ENCODE measurements at places on chromosomes 2 and 18. TPM values are rescaled to one million over a fixed set of nuclear protein-coding genes. Genes with fewer than 3 reads are reported as not detected.

Gene SRD5A2
- not detected for total RNA-seq

Gene CYP27C1
- 0.25 TPM for total RNA-seq

Gene CCDC150
- total RNA-seq = 1.3 TPM

Gene AGXT
- not detected for total RNA-seq

Gene EVA1A
- not detected for total RNA-seq

Gene EDAR
- total RNA-seq = not detected

Gene GEN1
- 3.5 TPM for total RNA-seq

Gene MREG
- 0.79 TPM for total RNA-seq

Gene ANKRD53
- 1.1 TPM for total RNA-seq

Gene STEAP3
- 12.4 TPM for total RNA-seq

Gene GPBAR1
- total RNA-seq = 8.6 TPM

Gene CAB39
- 100.0 TPM for total RNA-seq

DNA sequence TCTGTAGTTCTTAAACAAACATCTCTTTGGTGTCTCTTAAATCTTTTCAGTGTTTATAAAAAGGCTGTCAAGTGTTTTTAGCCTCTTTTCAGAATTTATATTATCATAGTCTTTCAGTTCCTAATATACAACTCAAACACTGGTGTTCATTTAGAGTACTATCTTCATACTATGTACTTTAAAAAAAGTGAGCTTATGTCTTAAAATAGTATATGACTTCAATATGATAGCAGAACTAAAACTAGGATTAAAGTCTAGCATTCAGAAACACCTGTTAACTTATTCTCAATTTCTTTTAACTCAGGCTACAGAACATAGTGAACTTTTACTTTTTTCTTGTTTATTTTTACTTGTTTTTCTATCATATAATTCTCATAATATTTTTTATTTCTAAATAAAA, 14.7 kb upstream of the IKZF2 start:
- DNase-seq = no peak

GRCh38 chr2:106053581-106053980, 140.5 kb downstream of the UXS1 start:
- no peak for DNase-seq

DNA sequence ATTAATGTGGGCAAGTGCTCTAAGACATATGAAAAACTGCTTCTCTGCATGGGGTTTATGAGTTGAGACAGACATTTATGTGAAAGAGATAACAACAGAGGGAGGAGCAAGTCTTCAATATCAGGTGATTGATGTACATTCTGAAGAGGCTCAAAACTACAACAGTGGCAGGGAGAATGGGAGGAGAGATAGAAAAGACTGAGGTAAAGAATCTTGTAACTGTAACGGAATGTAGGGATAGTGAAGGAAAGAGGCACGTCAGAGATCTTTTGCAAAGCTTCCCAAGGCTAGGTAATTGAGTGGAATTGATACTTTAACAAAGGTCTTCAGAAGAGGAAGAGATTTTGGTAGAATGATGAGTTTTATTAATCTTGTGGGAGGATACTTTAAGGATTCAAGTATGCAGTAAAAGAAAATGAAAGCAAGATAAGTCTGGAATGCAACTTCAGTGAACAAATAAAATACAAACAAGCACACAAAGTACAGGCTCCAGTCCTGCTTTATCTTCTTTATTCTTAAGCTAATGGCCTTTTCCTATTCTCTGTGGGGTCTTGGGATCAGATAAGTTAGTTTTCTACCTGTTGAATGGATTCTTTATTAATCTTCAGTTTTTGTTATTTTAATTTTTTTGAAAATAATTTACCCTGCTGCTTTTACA, 15.0 kb downstream of the SMAD4 start:
- no peak for DNase-seq

DNA sequence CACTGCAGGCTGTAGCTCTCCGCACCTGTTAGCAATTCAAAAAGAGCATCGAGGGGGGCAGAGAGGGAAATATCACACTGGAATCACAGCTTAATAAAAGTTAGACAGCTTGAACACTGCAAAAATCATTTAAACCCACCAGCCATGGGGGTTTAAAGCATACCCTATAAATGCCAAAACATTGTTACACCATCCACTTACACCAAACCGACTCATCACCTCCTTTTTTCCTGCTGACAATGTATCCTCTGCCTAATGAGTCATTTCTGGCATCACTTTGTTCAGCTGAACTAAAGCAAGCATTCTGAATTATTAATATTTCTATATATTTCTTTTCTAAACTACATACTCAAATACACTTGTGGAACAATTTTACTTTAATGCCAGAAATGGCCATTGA, 21.6 kb downstream of the MC4R start:
- no peak for DNase-seq

- DNase-seq = peak; percentile 88
Measured at GRCh38 chr2:20578895-20579825, 71.7 kb downstream of the HS1BP3 start.

DNA sequence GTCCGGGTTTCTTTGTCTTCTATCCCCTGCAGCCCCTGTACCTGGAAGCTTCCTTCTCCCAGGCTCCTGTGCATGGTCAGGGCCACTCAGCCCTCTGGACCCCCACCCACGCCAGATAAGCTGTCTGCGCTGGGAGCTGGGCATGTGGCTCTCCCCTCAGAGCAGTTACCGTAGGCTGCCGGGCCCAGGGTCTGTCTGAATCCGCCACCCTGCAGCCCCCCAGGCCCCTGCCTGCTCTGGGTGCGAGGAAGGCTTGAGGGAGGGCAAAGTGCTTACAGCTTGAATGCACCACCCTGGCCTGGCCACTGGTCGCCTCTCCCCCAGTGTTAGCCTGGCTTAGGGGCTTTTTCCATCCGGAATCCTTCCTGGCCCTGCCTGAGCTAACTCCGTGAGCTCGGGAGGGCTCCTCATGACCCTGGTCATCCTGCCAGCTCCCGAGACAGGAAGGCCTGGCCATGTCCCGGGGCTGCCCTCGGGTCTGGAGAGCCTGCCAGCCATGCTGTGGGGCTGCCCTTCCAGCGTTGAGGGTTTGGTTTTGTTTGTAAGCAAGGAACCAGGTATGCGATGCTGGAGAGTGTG, 50.7 kb downstream of the ODC1 start:
- no peak for DNase-seq

- DNase-seq = no peak
Measured at GRCh38 chr18:76498064-76498463, 3.0 kb upstream of the ZNF516 start.

GRCh38 chr2:10884574-10884975, 27.2 kb upstream of the KCNF1 start:
- DNase-seq = no peak

- DNase-seq = no peak
Measured at GRCh38 chr2:53093355-53093754, 674.2 kb upstream of the CHAC2 start.

- DNase-seq = peak; percentile 65
Measured at GRCh38 chr2:85413592-85414420, 3.6 kb upstream of the CAPG start.

DNA sequence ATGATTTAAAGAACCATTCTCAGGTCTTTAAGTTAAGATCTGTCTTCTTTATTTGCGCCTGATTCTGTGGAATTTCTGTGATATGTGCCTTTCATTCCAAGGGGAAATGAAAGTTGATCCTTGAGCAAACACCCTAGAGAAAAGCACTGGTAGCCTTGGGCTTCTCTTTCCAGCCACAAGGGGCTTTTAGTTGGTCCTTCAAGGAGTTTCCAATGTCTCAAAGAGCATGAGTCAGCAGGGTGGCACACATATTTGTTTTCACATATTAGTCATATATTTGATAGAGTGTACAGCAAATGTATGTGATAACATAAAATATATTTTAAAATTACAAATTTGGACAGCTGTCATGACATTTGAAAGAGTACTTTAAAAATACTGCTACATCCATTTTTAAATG, 339.5 kb downstream of the TXNL1 start:
- DNase-seq = no peak

GRCh38 chr2:5188636-5189035, 503.5 kb upstream of the SOX11 start:
- no peak for DNase-seq

GRCh38 chr2:133817680-133818566, 249.7 kb upstream of the NCKAP5 start:
- no peak for DNase-seq

DNA sequence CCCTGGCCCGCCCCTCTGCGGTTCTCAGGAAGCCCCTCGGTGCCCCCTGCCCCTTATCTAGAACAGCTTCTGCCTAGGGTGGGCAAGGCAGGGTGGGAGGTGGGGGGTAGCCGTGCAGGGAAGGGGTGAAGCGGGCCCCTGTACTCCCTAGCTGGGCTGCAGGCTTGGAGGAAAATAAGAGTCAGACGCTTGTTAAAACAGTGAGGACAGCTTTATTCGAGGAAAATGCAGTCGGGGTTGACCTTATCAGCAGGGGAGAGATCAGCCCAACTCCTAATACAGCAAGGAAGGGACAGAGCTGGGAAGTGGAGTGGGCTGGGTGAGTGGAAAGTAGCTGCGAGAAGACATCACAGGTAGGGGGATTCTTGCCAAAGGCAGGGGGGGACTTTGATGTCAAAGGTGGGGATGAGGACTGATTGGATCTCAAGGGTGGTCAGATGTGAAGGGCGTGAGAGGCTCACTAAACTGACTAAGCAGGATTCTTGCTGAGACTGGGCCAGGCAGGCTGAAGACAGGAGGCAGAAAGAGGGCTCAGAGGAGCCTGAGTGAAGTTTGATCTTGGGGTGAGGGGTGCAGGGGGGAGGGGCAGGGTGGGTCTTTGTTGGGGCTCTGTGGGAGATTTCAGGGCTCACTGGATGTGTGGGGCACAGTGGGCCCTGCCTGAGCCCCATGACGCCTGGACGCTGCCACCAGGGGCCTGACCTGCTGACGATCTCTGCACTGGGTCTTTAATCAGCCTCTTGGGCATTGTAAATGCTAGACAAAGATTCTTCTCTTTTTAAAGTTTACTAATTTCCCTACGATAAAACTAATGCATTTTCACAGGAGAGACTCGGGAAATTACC, 29.9 kb downstream of the HPCAL1 start:
- no peak for DNase-seq

- no peak for DNase-seq
Measured at GRCh38 chr2:201467666-201468065, 16.1 kb downstream of the STRADB start.

DNA sequence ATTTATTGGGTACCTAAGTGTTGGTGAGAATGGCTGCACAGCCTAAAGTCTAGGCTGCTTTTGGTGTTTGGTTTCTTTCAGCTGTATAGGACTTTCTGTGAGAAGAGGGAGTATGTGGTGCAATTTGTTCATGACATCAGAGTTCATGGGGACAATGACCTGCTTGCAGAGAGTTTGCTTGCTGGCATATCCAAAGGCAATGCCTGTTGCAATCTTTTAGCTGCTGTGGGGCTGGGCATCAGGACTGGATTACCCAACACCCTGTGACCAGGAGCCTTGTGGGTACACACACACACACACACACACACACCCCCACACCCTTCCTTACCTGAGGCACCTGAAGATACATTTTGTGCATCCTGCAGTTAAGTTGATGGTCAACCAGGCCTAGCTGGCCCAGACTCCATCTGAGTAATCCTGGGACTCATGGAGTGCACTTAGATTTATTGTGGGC, 68.4 kb downstream of the LIPG start:
- no peak for DNase-seq

- no peak for DNase-seq
Measured at GRCh38 chr2:15954761-15955160, 14.4 kb downstream of the MYCN start.

DNA sequence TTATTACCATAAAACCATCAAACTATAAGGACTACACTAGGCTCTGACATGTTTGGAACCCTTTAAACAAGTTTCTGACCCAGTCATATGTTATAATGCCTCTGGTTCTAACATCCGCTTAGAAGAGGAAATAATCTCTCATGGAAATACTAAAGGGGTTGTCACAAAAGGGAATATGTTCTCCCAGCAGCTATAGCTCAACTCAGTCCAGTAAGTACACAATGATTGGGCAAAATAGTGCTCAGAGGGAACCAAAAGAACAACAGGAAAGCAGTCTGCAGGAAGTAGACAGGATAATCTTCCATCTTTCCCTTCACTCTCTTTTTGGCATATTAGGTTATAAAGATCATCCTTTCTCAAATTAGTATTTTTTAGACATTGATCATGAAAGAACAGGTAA, 4.3 kb downstream of the SRBD1 start:
- no peak for DNase-seq

GRCh38 chr2:104849618-104850141, 4.2 kb upstream of the POU3F3 start:
- peak; percentile 71 for DNase-seq

DNA sequence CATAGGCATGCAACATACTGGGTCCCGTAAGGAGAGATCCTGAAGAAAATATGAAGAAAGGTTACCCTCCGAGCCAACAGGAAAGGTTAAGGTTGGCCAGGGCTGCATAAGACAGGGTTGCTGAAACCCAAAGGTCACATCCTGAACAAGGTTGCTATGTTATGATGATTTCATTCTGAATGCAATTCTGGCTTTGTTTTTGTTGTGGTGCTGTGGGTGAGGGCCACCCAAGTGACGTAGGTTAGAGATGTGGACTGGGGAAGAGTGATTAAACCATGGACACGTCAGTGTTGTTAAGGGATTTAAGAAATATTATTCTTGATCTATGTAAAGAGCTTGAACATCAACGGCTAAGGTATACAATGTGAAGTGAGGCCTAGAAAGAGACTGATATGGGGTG, 60.0 kb downstream of the ZEB2 start:
- DNase-seq = no peak

DNA sequence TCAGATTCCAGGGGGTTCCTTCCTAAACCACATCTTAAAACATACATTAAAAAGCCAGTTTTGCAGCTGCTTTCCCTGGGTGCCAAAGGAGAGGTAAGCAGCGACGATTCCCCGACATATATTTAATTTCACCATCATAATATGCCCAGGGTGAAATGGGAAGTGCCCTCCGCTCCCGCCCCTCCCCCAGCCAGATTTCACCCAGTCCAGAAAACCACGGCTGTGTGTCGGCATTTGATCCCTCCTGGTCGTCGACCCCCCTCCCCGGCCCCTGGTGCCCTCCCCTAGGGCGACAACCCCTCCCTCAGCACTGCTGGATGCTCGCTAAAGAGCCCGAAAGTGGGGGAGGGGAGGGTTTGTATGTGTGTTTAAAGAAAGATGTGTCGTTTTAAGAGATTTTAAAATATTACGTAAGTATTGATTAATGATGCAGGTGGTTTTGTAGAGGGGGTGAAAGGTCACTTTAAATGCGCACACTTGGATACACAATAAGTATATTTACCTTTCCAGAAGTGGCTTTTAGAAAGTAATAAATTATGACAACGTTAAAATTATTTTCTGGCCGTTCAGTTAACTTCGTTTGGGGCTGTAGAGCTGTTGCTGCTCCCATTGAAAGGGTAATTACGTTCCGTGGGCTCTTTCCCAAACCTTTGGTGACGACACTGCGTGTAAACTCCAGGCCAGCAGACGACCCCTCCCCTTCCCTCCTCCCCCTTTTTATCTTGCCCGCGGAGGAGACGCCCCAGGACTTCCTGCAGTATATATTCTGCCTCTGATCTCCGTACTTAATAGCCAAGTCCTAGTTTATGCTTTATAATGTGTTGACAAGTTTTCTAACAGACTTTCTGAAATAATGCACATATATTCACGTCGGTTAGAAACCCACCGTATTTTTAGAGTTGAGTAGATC, 3.4 kb upstream of the BCL11A start:
- peak; percentile 12 for DNase-seq

GRCh38 chr2:224272237-224272910, 129.5 kb downstream of the FAM124B start:
- no peak for DNase-seq

GRCh38 chr2:207528980-207529329, 807 bp upstream of the CREB1 start:
- DNase-seq = no peak
